ENCODE measurements at places on chromosomes 6 and 20. TPM values are rescaled to one million over a fixed set of nuclear protein-coding genes. Genes with fewer than 3 reads are reported as not detected.

The EFCAB8 gene
- under 0.01 TPM for total RNA-seq

The SLC17A3 gene
- not detected for total RNA-seq

The GGTLC1 gene
- total RNA-seq, result not detected

The PRDM1 gene
- 4.3 TPM for total RNA-seq

The CPNE5 gene
- total RNA-seq, result not detected

The MCCD1 gene
- total RNA-seq, result not detected

The NR2E1 gene
- total RNA-seq, result not detected

The BNIP5 gene
- total RNA-seq, result not detected

The FGD2 gene
- not detected for total RNA-seq

The MYMX gene
- total RNA-seq, result 2.0 TPM

Data from epithelial cell of alveolus of lung (primary cell).